ENCODE measurements at places on chromosomes 6 and 20.

DNA sequence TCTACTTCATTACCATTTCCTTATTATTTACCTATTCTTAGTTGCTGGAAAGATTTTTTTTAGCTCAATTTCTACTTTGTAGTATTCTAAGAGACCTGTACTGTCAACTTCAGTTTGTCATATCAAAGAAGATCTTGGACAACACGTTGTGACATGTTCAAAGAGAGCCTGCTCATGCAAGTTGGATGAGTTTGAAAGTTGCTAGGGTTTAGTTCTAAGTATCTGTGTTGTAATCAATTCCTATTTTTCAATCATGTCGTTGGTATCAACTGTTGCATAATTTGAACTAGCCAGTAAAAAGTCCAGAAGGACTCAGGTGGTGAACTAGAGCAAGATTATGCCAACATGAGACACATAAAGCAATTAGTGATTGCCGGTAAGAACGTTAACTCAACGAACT, 30.2 kb downstream of the PKIB start:
- no peak for DNase-seq

GRCh38 chr6:75934643-75935472, 137.6 kb downstream of the IMPG1 start:
- DNase-seq: no peak

DNA sequence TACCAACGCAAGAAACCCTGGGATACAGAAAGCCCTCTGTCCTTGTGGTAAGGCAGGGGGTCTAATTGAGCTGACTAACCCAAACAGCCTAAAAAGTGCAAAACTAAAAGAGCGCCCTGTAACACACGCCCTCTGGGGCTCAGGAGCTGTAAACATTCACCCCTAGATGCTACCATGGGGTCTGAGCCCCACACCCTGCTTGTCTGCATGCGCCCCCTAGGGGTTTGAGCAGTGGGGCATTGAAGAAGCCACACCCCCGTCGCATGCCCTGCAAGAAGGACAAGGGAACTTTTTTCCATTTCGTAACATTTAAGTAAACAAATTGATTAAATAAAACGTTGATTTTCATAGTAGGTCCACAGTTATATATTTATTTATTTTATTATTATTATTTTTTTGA, 616.9 kb upstream of the MAN1A1 start:
- peak; percentile 14 for DNase-seq

- no peak for DNase-seq
Measured at GRCh38 chr6:106549521-106549920, 79.8 kb downstream of the RTN4IP1 start.

- DNase-seq: no peak
Measured at GRCh38 chr6:111899531-111899930, 26.3 kb upstream of the FYN start.

GRCh38 chr6:38910207-38910606, 138.4 kb upstream of the GLP1R start:
- no peak for DNase-seq

DNA sequence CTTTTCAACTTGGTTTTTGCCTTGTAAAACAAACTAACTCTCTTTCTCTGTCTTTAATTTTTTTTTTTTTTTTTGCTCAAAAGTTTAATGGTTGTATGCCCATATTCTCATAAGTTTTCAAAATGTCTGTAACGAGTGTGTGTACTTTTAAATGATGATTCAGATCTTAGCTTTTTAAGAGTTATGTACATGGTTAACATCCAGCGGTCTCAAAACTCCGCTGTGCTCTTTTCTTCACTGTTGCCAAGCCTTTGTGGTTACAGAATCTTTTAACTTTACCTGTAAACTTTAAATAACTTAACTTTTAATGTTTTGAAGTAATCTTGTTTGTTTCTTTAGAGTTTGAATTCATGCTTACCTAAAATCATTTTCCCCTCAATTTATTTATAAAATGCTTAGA, 133.0 kb downstream of the SAMD5 start:
- no peak for DNase-seq

DNA sequence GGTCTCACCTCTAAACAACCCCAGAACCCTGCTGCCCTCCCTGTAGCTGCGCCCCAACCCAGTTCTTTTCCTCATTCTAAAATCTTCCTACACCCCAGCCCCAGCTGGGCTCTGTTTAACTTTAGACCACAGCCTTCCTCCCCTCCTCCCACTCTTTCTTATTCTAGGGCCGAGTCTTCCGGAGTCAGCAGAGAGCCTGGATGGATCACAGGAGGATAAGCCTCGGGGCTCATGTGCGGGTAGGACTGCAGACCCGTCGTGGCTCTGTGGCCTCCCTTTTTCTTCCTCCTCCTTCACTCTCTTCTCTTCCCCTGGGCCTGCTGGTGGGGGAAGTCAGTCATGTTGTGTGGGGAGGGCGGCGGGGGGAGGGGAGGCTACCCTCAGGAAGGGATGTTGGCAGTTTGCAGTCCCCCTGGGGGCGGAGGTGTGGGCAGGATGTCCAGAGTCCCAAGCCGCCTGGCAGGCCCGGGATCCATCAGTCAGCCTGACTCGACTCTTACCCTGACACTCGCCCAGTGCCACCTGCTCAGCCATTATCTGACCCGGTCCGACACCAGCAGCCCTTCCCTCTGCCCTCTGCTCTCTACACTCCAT, 8.1 kb downstream of the CAPN11 start:
- no peak for DNase-seq

GRCh38 chr20:61159957-61160686, 91.9 kb upstream of the CDH4 start:
- DNase-seq: no peak

GRCh38 chr6:82842721-82843120, 222.9 kb downstream of the UBE3D start:
- DNase-seq: no peak

DNA sequence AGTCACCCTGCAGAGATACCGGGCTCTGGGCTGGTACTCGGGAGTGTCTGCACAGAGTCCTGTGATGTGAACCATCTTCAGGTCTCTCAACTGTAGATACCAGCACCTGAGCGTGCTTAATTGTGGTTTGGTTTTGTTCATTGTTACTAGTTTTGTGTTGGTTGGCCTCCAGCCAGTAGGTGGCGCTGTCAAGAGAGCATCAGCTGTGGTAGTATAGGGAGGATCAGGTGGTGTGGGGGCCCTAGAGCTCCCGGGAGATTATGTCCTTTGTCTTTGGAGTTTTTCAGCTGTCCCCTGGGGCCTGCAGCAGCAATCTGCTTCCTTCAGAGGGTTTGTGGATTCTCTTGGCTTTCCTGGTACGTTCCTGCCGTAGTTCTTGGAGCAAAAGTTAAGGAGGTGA, 67.9 kb downstream of the CDYL start:
- DNase-seq: no peak

GRCh38 chr6:96626759-96627364, 63.9 kb downstream of the FHL5 start:
- no peak for DNase-seq

DNA sequence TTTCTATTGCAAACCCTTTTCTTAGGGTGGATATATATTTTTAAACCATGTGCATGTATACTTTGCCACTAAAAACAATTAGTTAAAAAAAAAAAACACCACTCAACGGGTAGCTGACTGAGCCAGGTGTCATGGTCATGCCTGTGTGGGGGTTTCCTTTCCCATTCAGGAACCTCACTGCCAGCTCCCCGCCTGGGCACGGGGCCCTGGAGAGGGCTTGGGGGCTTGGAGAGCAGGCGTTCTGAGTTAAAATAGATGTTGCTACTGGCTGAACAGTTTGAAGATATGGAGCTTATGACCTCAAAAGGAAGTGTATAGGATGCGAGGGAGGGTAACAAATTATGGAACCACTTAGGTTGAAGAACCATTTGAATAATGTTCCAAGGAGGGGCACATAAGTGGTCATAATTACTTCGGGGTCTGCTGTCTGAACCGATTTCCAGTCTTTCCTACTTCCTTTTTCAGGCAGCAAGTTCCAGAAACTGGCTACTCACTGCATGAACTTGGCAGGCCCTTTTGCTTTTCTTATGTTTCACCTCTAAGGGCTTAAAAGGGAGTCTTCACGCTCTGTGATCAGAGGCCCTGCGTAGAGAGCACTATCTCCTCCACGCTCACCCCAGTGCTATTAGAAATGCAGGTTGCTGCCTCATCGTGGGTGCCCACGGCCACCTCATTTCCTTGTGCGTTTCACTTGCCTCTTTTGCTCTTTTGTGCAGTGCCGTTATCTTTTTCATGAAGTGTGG, 9.9 kb downstream of the STX16 start:
- peak; percentile 47 for DNase-seq

DNA sequence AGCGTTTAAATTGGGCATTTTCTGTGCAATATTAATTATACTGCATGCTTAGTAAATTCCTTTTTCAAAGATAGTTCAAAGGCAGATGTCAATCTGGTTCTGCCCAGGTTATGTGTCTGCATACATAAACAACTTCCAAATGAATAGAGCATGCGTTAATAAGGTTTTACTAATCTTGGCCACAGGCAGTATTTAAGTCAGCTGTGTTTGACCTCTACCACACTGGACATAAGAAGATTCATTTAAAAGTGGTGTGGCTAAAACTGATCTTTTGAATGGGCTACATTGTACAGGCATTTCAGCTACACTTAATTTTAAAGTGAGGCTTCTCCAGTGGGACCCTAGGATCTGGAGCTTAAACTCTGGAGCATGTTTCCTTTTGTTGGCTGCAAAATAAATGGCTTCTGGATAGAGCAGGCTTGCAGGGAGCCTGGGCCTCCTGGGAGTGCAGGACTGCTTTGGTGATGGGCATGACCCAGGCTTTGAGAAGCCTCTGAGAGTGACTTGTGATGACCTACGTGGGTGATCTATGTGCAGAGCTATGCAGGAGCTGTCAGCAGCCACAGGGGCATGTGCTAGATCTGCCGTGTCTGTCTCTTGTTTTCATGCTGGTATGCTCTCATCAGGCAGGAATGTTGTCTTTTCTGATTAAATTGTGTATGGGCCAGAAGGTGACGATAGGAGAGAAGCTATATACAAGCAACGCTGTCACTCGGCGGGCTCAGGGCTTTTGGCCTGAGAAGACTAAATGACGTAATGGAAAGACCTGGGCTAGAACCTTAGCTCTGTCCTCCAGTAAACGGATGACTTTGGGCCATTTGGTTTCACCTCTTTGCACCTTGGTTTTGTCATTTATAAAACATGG, 331.2 kb downstream of the QKI start:
- no peak for DNase-seq

DNA sequence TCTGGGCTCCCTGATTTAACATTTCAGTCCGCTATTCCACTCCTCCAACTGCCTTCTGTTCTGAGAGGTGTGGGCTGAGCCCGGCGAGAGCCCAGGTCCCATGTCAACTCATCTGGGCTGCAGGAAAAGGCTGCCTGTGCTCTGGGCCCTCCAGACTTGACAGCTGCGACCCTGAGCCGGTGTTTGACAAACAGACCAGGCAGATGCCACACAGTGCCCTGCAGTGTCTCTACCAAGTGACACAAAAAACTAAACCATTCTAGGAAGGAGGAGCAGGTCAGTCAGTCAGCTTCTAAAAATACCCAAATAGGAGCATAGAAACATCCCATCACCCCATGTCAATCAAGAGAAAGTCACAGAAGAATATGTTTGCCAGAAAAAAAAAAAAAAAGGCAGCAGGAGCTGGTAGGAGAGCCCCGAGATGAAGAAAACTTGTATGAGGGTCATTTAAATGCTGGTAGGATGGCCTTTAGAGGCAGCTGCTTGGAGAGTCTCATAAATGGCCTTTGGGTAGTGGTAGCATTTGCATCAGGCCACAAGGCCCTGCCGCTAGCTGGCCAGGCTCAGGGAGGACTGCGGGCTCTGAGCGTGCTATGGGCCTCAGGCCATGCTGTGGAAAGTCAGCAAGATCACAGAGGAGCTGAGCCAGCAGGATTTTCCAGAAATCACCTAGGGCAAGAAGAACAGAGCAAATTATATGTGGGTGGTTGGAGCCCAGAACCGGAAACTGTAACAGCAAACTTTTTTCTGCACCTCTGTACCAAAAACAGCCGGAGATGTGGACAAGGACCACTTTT, 36.6 kb upstream of the GFOD1 start:
- no peak for DNase-seq

GRCh38 chr6:1016329-1017302, 295.3 kb upstream of the FOXQ1 start:
- DNase-seq: no peak

- peak; percentile 20 for DNase-seq
Measured at GRCh38 chr6:144581812-144582537, 296.8 kb downstream of the UTRN start.

DNA sequence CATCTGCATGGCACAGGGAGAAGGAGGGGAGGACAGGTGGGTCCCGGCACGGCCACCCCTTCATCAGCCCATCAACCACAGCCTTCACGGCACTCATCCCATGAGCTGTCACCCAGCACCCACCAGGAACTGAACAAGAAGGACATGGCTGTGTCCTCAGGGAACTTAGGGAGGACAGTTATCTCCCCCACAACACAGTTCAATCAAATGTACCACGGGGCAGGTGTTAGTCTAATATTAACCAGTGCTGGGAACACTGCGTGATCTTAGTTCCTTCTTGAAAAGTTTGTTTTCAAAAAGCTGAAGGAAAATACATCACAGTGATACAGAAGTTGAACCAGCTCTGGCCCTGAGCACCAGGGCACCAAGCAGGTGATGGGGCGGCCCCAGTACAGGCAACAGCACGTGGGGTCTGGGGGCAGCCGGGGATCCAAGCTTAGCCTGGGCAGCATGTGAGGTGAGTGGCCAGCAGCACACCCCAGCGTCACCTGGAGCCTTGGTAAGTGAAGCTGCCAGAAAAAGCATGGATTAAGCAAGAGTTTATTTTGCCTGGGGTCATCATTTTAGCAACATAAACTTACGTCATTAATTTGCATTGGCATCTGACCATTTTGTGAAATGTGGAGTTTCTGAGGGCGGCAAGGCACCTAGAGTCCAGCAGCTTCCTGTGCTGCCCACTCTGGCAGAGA, 35.5 kb upstream of the AFDN start:
- no peak for DNase-seq

DNA sequence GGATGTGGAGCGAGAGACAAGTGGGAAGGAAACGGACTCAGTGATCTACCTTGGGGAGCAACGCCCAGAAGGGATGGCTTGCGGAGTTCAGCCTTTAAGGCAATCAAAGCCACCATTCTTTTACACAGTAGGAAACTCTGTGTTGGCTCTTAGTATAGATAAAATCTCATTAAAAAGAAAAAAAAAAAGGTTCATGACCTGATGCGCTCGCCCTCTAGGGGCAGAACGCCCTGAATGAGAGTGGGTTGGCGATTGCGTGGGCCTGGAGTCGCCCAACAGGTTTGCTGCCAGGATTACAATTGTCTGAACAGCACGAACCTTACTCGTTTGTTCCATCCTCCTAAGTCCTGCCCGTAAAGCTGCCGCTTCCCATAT, 1.2 kb downstream of the TPD52L1 start:
- peak; percentile 24 for DNase-seq

GRCh38 chr6:53707108-53707897, 41.7 kb upstream of the KLHL31 start:
- no peak for DNase-seq

- DNase-seq: no peak
Measured at GRCh38 chr20:21656308-21657067, 49.0 kb upstream of the PAX1 start.

GRCh38 chr20:19397666-19398065, 185.2 kb downstream of the SLC24A3 start:
- DNase-seq: no peak

All from activated naive CD4-positive, alpha-beta T cell treated with anti-CD3 and anti-CD28 coated beads, Interleukin-2, amount 50 U/mL, for 16 hours (primary cell).